Aorta (tissue), 5 donors: ENCODE measurements at places on chromosomes 1 and 21.
A peak's percentile ranks its signal among the peaks of the same experiment; 100 is the strongest.

GRCh38 chr1:53256511-53257453, 18.5 kb upstream of the MAGOH start:
- no peak for DNase-seq

DNA sequence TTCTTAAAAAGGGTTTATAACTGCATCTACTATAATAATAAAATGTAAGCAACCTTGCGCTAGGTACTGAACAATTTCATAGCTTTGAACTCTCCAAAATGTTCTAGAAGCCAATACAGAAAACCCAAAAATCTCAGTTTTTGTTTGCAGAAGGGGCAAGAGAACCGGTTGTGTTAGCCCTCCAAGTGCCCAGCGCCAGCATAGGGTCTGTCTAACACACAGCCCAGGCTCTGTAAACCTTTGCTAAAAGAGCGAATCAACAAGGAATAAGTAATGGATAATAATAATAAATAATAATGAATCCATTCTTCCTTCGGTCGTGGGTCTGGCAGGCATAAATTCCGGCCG, 333 bp upstream of the CHAF1B start:
- no peak for DNase-seq

DNA sequence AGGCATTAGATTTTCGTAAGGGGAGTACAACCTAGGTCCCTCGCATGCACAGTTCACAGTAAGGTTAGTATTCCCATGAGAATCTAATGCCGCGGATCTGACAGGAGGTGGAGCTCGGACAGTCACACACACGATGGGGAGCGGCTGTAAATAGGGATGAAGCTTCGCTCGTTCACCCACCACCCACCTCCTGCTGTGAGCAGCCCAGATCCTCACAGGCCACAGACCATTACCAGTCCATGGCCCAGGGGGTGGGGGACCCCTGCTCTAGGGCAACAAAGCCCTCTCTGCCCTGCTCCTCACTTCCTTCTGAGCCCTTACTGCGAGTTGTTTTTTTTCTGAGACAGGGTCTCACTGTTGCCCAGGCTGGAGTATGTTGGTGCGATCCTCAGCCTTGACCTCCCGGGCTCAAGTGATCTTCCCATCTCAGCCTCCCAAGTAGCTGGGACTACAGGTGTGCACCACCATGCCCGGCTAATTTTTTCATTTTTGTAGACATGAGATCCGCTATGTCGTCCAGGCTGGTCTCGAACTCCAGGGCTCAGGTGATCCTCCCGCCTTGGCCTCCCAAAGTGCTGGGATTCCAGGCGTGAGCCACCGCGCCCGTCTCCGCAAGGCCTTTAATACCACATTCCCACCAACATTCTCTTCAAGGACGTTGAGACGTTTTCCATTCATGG, 21.3 kb downstream of the TRPM2 start:
- peak; percentile 24 for DNase-seq

GRCh38 chr1:152179566-152179965, 20.5 kb upstream of the RPTN start:
- no peak for DNase-seq

- peak; percentile 43 for DNase-seq
These were observed 2.7 kb upstream of the PRXL2B start for GRCh38 chr1:2583871-2584351.

- DNase-seq: no peak
These were observed 43.7 kb upstream of the PIGC start for GRCh38 chr1:172487550-172487949.

- DNase-seq: no peak
These were observed 2.8 kb downstream of the ZBTB8OS start for GRCh38 chr1:32647308-32648134.

DNA sequence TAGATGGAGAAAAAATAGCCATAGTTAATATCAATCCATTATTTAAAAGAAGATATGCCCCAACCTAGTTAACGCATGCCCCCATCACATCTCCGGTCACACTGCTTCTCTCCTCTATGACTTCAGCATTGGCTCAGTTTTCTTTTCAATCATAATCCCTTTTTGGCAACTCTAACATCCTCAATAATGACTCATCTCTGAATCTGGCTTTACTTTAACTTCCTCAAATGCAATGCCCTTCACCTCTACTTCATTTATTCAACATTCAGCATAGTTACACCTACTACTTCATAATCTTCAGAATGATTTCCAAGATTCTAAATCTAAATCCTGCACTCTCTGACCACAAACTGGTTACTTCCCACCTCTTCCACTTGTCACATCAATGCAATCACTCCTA, 417.3 kb downstream of the USH2A start:
- DNase-seq: no peak

DNA sequence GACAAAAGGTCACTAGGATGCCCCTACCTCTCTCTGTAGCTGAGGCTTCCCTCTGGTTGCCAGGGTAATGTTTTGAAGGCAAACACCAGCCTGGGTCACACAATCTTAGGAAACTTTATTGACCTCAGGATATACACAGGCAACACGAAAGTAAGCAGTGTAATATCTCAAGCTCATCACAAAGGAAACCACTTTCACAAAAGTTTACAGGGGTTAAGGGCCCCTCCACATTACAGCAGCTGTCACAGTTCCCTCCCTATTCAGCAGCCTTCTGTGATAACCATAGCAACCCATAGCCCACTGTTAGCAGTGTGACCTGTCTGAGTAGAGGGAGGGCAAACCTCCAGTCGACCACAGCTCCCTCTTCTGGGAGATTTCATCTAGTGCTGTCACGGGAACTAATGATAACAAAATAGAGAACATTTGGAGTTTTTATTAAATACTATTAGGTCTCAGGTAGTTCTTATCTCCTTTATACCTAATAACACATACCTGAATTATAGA, 149.8 kb downstream of the PTPRC start:
- DNase-seq: no peak

DNA sequence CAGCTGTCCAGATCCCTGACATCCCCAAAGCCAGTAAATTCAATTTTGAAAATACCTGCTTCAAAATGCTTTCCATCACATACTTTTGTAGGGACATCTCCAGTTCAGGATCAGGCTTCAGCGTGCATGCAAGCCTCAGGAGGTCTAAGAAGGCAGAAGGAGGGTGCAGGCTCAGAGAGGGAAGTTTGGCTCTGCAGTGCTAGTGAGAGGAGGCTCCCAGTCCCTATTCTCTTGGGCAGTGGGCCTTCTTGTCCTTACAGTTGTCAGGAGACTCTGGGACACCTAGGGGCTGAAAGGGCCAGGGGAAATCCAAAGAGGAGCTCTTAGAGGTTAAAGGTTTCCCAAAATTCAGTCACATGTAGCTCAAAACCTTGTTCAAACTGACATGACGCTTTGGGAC, 20.1 kb downstream of the ADCY10 start:
- DNase-seq: no peak

DNA sequence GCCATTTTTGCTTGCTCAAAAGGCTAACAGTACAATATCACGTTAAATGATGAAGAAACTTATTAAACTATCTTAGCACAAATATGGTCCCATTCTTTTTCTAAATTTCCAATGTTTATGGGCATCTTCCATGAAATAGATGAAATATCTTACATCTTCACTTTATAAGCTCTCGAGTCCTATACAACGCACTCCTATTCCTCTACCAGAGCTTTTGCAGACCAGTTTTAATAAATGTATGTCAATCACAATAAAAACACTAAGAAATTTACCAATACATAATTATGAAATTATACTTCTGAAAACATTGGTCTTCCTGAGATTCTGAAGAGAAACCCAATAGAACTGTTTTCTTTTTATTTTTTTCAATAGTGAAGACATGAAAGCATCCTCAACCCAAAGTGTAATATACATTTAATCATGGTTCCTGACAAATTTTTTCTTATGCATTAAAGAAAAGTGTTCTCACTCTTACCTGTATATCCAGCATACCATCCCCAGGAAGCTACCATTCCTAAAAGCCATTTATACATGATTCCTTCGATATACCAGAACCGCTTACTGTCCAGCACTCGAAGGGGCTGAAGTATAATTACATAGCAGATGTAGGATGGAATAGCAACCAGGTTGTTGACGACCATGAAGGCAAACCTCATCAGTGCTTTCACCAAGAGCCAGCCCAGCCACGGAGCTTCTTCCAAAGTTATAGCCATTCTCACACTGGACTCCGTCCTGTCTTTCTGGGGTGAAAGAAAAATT, 1.8 kb downstream of the LPGAT1 start:
- no peak for DNase-seq
